ENCODE measurements at places on chromosomes 6 and 20.

DNA sequence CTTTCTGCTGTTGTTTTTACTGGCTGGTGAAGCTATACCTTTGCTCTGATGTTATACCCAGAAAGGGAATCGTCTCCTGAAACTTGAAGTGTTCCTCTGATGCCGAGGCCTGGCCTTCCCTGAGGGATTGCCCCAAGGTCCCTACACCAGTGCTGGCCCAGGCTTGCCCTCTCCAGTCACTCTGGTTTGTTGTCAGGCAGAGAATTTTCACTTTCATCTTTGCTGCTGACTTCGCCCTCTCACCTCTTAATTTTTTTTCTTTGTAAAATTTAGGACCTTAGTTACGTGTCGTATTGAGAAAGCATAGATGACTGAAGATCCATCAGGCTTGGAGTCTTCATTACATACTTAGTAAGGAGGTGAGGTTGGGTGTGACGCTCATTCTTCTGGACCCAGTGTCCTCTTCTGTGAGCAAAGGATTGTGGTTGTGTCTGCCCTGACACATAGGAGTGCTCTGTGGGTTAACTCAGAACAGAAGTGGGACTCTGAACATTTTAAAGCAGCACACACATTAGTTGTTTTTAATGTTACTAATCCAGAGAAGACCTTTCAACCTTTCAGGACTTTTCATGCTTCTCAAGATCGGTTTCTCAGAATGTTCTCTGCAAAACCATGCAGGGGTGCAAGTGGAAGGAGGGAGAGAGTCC, 45.4 kb downstream of the TULP4 start:
- no peak for DNase-seq

DNA sequence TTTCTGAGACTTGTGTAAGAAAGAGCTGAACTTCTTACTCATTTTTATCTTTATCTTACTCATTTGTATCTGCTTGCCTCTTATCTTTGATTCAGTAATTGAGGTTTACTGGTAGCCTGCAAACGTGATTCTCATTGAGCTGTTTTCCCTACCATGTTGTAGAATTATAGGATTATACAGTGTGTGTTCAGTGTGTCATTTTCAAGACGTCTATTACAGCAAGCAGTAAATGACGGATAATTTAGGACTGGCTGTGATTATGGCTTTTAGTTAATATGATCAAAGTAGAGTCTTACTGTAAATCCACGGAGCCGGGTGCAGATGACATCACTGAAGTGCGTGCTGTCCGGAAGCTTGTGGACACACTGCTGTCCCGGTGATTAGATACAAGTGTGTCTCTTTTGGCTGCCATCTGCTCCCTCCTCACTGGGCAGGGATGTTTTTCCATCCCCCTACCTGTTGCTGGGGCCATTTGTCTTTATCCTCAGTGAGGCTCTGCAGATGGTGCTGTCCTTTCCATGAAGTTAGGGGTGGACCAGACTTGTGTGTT, 6.0 kb downstream of the NELFCD start:
- DNase-seq = no peak

DNA sequence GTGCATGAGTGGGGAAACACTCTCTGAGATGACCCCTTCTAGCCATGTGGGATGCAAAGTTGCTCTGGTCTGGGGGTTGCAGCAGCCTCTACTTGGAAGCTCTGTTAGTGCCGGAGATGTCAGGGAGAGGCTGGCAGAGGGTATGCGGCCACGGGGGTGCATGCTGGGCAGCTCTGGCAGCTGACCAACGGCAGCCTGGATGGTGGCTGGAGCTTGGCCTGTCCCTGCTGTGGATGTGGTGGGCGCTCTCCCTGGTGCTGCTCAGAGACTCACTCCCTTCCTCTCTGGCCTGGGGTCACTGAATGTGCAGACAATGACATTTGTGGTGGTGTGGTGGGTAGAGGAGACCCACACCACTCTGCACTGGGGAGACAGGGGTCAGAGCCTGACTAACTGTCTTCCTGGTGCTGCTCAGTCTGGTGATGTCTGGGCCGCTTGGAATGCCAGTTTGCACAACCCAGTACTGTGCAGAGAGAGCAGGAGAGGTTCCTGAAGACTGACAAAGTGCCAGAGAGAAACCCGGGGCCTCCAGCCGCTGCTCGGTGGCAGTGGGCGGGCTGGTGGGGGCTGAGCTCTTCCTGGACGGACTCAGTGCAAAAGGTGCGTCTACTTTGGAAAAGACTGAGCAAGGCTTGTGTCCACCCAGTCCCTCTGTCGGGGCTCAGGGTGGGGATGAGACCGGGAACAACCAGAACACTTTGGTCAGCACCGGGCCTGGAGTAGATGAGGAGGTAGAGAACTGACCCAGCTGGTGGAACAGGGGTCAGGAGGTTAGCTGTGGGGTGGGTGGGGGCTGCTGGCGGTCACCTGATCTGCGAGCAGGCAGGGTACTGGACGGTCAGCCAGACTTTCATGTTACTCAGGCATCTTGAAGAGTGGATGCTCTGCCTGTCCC, 2.7 kb downstream of the MYT1 start:
- no peak for DNase-seq

DNA sequence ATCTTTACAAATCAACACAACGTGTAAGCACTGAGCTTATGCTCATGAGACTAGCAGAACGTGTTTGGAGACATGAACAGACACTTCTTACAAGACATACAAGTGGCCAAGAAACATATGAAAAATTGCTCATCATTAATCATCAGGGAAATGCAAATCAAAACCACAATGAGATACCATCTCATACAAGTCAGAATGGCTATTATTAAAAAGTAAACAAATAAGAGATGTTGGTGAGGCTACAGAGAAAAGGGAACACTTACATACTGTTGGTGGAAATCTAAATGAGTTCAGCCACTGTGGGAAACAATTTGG, 327.9 kb upstream of the SOX4 start:
- no peak for DNase-seq

- no peak for DNase-seq
Observed at GRCh38 chr6:147126618-147127022, 77.6 kb upstream of the STXBP5 start.

- DNase-seq = no peak
Observed at GRCh38 chr6:133632206-133632605, 256.7 kb upstream of the TCF21 start.

DNA sequence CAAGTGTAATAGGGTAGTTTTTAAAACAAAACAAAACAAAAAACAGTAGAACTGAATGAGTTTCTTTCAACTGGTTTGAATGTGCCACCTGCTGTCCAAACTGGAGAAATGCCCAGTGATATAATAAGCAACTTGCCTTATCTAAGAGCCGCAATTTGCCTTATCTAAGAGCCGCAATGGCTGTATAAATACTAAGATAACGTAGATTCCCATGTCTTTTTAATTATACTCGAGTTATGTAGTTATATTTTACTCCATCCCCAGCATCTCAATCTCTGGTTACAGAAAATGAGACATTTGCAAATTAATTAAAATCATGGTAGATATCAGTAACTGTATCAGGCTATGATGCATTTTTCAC, 67.2 kb downstream of the RPP40 start:
- DNase-seq = no peak

GRCh38 chr6:40689185-40689584, 102.0 kb upstream of the LRFN2 start:
- DNase-seq = no peak

DNA sequence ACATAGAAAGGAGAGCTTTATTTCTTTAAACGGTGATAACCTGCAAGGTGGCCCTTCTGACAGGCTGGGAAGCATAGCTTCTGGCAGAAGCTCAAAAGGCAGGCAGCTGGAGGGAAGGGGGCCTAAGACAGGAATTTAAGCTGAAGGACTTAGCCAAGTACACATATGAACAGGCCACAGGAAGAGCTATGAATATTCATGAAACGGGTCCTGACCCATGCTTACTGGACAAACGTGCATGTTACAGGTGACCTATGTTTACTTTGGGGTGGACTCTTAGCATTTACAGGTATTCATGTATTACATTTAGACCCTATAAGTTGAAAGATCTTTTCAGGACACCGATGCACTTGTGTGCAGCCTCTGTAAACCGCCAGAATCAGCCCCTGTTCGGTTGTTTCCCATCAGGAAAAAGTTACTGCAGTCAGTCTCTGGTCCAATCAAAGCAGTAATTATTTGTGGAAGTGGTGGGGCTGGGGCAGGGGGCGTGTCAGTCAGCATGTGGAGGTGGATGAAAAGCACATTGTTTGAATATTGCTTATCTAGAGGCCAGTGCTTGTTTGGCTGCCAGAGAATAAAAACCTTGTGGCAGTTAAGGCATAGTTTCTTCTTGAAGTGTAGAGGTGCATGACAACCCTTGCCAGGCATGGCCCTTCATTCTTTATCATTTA, 2.9 kb upstream of the GZF1 start:
- DNase-seq = no peak

GRCh38 chr6:166360243-166361076, 18.1 kb upstream of the SFT2D1 start:
- DNase-seq = no peak

GRCh38 chr6:104252276-104252675, 607.4 kb downstream of the HACE1 start:
- no peak for DNase-seq

- DNase-seq = no peak
Observed at GRCh38 chr6:12369781-12370262, 79.7 kb downstream of the EDN1 start.

GRCh38 chr20:2093159-2093781, 8.4 kb upstream of the STK35 start:
- peak; percentile 72 for DNase-seq

- peak; percentile 96 for DNase-seq
Observed at GRCh38 chr20:35447082-35447789, 8.2 kb upstream of the CEP250 start.

All from activated effector memory CD4-positive, alpha-beta T cell treated with anti-CD3 and anti-CD28 coated beads, Interleukin-2, amount 50 U/mL, for 16 hours (primary cell).